ENCODE measurements at places on chromosomes 2 and 18.

DNA sequence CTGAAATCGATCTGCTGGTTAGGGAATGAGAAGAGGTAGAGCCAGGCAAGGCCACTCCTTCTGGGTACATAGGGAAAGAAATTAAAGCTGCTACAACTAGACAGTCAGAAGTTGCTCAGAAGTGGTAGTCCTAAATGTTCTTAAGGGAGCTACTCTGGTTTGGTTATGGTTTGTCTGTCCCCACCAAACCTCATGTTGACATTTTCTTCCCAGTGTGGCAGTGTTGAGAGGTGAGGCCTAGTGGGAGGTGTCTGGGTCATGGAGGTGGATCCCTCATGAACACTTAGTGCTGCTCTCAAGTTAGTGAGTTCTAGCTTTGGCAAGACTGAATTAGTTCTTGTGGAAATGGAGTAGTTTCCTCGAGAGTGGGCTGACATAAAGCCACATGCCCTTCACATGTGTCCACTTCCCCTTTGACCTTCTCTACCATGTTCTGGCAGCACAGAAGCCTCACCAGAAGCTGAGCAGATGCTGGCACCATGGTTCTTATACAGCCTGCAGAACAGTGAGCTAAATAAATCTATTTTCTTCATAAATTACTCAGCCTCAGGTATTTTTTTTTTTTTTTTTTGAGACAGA is 14.7 kb downstream of the RNF103 start:
- DNase-seq, result no peak

DNA sequence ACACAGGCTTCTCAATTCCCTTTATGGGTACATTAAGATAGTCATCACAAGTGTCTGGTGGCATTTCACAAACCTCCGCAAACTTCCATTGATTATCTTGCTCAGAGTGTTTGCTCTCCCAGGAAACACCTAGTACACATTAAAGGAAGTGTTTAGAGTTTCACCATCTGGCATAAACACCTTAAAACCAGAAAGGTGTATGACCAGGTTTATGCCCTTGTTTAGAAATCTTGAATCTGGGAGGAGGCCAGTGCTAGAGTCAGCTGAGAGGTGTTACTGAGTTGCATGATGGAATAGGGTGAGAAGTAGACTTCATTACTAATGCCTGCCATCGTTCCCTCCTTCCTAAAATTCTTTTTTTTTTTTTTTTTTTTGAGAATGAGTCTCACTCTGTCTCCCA is 78.9 kb upstream of the FAM237A start:
- no peak for DNase-seq

DNA sequence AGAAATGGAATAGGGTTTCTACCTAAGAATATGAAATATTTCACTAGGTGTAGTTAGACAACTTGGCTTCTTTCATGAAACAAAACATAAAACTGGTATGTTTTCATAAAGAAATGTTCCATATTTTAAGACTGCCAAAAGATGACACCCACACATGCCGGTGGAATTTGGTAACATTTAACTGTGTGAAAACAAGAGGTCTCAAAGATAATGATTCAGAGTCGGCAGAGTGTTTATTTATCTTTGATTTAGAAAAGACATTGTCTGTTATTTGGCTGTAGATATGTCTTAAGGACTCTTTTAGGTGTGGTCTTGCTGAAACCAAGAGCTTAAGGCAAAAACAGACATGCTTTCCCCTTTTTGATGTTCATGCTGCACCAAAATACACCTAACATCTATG is 63.5 kb upstream of the FN1 start:
- DNase-seq, result no peak

- DNase-seq, result peak; percentile 58
These were observed 242.6 kb downstream of the PHLPP1 start for GRCh38 chr18:62957885-62958472.

GRCh38 chr2:201208563-201209252 is 25.8 kb downstream of the CASP10 start:
- DNase-seq, result no peak

DNA sequence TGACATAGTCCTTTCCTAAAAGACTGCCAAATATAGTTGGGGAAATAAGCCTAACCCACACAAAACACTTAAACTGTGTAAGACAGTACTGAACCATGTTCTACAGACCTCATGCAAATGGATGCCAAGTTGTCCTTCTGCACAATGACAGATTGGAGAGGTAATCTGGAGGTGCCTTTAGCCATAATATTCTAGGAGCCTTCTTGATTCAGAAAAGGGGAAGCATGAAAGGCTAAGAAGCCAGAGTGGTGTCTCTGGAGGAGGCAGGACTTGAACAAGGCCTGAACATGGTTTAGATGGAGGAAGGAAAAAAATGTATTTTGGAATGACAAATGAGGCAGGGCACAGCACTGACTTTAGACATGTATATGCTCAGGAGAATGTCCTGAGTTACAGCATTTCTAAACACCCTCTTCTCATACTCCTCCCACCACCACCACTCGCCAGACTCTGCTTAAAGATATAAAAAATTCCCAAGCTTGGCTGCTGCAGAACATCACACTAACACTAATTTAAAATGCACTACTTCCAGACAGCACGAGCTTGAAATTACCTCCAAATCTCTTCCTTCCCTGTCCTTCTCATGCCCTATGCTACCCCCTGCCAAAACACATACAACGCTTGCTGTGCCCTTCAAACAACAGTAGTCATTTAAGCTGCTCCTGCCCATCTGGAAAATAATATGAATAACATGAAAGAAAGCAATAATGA is 110.4 kb downstream of the ANKRD44 start:
- no peak for DNase-seq

GRCh38 chr2:156590085-156590739 is 154.0 kb downstream of the GPD2 start:
- no peak for DNase-seq

- DNase-seq, result no peak
These were observed 258.2 kb downstream of the LTBP1 start for GRCh38 chr2:33204945-33205344.

DNA sequence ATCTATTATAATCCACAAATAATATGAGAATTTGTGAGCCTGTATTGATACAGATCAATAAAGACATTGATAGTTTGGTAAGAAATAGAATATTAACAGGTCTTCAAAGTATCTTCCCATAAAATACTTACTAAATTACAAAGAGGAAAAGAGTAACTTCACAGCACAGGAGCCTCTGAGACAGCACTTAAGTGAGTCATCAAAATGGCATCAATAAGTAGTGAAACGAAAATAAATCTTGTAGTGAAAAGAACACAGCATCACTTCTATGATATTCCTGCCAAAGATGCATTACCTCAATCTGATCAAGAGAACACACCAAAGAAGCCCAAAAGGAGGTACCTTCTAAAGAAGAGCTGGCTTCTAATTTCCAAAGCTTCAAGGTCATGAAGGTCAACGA is 116.4 kb downstream of the CBLN2 start:
- DNase-seq, result no peak

GRCh38 chr2:32711219-32711618 is 83.4 kb downstream of the TTC27 start:
- no peak for DNase-seq

DNA sequence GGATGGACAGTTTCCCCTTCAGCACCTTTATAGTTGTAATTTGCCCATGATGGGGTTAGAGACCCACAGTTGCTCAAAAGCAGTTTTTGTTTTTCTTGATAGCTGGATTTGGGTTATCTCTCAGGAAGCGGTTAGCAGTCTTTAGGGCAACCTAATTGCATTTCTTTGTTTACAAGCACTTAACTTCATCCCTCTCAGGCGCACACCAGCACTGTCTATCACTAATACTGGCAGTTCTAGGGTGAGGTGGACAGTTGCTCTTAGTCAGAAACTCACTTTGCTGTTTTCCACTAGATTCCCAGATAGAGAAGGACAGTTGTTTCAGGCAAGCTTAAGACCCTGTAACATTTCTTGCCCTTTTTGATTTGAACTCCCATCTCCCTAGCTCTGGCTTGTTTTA is 146.0 kb downstream of the AGAP1 start:
- no peak for DNase-seq

DNA sequence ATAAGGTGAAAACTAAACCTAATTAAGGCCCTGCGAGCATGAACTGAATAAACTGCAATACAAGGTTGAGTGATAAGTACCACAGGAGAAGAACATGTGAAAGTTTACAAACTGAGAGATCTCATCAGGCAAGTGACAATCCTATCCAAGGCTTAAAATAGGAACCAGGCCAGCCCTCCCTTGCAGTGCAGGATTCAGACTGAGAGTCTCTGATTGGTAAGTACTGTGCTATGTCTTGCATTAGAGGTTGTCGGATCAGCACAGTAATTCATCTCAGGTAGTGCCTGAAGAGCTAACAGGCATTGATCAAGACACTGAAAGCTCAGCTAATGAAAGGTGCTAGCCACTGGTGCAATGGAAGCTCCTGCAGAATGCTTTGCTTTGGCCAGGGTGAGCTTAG is 801.7 kb upstream of the ID2 start:
- DNase-seq, result no peak

DNA sequence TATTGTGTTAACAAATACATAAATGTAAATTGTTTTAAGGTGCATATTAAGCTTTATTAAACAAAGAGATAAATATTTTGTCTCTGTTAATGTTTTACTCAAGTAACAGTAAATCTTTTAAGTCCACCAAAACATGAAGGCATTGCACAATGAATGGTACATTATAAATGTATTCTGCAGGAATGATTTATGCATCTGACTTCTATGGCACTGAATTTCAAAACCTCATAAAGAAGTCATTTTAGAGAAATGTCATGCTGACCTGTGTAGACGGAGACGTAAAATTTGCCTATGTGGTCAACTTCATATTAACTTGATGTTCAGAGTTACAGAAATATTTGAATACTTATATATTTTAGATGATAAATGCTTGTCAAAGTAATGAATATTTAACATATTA is 194.7 kb downstream of the BABAM2 start:
- no peak for DNase-seq

DNA sequence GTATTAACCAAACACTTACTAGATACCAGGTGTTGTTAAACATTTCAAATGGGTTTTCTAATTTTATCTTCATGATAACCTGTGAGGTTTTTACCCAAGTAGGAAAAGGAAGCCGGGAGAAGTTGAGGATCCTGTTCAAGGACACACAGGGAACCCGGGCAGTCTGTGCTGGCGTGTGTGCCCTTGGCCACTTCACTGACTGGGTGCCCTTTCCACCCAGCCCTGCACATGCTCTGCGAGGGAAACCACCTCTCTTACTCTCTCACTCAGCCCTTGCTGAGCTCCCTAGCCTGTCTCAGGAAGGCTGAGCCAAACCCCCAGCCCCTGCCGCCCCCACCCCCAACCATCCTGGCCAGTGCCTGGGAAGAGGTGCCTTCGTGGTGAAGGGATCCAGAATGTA is 51.8 kb downstream of the TEX44 start:
- no peak for DNase-seq

DNA sequence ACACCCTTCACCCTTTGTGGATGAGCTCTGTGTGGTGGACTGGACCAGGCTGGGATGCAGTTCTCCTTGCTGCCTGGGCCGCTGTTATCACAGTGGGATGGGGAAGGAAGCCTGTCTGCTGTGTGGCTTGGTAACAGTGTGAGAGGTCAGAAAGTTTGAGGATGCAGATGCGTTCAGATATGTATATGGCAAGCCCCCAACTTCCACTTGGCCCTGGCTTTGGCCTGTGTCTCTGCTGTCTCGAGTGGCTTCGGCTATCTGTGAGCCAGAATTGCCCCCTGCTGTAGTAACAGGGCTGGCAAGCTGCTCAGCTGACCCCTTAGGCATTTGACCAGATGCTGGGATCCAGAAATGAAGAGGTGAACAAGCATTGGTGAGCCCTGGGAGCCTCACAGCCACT is 106.8 kb downstream of the WDSUB1 start:
- no peak for DNase-seq

GRCh38 chr2:63555931-63556330 is 32.3 kb downstream of the WDPCP start:
- DNase-seq, result no peak
